Breast epithelium (tissue), 4 donors: ENCODE measurements at places on chromosomes 3 and 15. TPM values are rescaled to one million over a fixed set of nuclear protein-coding genes. Genes with fewer than 3 reads are reported as not detected.

DNA sequence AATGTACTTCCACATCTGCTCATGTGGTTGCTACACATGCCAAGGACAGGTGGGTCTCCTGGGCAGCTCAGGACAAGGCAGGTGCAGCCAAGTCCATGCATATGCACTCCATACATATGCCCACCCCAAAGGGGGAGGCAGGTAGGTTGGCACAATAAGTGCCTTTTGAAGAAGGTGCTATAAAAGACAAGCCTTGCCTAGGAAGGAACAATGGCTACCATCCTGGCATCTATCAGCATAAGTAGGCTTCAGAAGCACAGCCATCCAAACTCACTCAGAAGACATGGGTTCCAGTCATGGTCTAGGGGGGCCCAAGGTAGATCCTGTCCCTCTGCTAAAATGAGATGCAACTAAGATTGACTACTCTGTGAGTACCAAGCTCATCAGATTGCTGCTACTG, 34.6 kb downstream of the NBEAL2 start:
- DNase-seq: no peak

- no peak for DNase-seq
These were observed 375.0 kb downstream of the ROBO2 start for GRCh38 chr3:77414881-77415280.

- no peak for DNase-seq
These were observed 92.6 kb downstream of the ALDH1A2 start for GRCh38 chr15:57972864-57973263.

GRCh38 chr3:66592927-66593625, 92.3 kb upstream of the LRIG1 start:
- no peak for DNase-seq

- no peak for DNase-seq
These were observed 35.0 kb downstream of the ST6GAL1 start for GRCh38 chr3:186965141-186965879.

DNA sequence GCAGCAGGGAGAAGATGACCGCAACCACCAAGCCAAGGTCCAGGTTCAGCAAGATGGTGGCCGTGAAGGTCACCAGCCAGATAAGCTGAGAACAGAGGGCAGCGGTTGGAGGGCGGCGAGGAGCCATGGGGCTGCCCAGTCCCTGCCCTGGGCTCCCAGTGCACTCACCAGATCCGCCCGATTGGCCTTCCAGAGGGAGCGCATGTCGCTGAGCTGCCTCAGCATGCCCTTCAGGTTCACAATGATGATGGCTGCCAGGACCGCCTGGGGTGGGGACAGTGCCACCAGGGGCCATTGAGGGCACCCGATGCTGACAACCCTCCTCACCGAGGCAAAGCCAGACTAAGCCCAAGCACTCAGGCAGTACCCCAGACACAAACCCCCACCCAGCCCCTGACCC, 5.4 kb downstream of the SLC26A6 start:
- DNase-seq: no peak

Gene CD80
- 1.6 TPM for total RNA-seq

Gene CEP19
- total RNA-seq: 2.1 TPM
